ENCODE measurements at places on chromosomes 13 and 19.

DNA sequence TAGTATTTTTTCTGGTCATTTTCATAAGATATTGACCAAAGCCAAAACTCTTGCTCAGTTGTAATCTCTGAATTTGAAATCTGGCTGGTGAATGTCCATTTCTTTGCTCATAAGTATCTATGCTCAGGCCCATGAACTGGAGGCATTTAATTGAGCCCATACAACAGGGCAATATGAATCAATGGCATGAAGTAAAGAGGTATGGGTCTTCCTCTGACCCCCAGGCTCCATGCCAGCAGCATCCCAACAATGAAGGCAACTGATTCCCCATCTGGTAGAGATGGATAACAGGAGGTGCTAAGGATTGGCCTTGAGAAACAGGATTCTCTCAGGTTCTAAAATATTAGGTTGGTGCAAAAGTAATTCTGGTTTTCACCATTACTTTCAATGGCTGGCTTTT, 330.8 kb downstream of the LIG4 start:
- no peak for DNase-seq

DNA sequence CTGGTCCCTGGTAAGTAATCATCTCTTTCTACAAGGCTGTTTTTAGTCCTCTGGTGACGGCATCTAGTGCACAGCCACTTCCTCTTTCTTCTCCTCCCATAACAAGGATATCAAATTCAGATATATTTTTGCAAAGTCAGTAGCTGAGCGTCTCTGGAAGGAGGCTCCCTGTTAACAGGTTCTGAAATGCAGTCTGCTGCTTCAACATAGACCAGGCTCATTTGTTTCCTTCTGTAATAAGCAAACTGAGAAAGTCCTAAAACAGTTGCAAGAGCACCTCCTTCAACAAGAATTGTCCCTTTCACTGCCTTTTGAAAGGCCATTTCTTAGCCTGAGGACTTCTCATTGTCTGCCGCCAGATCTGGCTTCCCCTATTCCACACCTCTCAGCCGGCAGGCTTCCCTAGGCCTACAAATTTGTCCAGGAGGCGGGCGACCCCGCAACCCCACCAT, 7.4 kb upstream of the ZSCAN5A start:
- DNase-seq, result no peak

- no peak for DNase-seq
Measured at GRCh38 chr13:95677564-95678266, 776 bp downstream of the DNAJC3 start.

DNA sequence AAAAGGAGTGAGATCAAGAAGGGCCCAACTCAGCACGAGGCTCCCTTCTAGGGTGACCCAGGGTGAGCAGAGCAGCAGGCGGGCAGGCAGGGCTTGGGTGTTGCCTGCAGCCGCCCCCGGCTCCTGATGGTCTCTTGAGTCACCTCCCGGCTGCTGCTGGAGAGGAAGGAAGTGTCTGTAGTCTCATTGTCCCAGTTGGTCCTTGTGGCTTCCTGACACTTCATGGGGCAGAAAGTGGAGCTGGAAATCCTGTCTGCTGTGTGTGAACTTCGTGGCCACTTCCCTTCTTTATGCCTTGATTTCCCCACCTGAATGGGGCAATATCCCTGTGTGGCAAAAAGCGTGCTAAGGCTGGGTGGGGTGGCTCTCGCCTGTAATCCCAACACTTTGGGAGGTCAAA, 2.5 kb downstream of the MAP1S start:
- no peak for DNase-seq

DNA sequence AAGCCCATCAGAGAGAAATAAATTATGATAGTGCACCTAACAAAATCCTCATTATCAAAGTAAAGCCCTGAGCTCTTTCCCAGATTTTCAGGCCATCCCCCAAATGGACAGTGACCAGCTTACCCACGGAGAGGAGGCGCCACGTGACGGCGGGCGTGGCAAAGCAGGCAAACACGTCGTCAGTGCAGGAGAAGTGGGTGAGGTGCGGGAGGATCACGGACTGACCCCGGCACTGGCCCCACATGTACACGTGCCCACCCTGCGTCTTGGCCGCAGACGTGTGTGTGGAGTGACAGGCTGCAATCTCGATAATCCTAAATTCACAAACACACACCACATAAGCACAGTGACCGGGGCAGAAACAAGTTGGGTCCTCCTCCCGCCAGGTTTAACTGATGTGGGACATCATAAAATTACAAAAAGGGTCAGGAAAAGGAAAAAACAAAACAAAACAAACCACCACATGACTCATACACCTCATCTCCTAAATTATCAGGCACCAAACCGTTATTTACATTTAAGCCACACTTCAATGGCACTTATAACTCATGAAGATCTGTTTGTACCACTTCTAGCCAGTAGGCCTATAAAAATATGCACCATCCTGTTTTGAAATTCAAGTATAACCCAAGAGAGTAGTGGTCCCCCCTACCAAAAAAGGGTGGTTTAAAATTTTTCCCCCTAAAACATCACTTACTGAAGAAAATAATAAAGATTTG, 30.1 kb downstream of the RCBTB2 start:
- no peak for DNase-seq

DNA sequence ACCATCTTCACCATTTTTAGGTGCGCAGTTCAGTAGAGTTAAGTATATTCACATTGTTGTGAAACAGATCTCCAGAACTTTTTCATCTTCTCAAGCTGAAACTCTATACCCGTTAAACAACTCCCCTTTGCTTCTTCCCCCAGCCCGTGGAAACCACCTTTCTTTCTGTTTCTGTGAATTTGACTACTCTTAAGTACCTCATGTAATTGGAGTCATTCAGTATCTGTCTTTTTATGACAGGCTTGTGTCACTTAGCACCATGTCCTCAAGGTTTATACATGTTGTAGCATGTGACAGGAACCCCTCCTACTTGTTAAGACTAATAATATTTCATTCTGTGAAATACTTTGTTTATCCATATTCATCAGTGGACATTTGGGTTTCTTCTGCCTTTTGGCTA, 52.8 kb downstream of the TNFRSF19 start:
- no peak for DNase-seq

DNA sequence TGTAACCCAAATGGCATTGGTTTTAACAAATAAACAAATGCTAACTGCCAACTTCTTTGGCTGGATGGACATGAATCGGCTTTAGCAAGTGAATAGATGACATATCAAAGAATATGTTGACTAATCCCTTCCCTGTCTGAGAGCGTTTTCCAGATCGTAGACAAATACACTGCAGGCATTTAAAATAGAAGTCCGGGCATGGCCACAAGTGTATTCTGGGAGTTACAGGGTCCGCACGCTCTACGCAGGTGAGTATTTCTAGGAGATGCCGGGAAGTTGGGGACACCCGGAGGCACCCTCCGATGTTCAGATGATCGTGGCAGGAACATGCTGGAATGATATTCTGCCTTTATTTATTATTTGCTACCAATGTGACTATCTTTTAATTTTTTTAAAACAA, 53.2 kb upstream of the ZNF536 start:
- DNase-seq, result no peak

DNA sequence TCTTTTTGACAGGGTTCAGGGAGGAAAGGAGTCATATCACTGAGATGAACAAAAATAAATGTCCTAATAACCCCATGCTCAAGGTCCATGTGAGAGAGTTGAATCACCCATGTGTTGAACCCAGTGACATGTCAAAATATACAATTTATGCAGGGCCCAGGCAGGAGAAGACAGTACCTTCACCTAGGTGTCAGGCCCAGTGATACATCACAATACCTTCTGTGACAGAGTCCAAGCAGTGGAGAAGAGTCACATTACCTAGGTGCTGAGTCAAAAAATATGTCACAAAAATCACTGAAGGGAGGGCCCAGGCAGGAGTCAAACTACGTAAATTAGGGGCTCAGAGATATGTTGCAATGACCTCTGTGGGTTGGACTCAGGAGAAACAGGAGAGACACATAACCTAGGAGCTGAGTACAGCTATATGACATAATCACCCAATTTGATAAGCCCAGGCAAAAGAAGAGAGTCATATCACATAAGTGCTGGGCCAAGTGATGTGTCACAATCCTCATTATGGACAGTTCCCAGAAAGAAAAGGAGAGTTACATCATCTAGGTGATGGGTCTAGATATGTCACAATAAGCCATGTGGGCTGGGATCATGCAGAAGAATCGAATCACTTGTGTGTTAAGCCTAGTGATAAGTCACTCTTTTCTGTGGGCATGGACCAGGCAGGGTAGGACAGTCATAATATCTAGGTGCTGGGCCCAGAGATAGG, 13.8 kb upstream of the ZNF724 start:
- DNase-seq, result no peak

DNA sequence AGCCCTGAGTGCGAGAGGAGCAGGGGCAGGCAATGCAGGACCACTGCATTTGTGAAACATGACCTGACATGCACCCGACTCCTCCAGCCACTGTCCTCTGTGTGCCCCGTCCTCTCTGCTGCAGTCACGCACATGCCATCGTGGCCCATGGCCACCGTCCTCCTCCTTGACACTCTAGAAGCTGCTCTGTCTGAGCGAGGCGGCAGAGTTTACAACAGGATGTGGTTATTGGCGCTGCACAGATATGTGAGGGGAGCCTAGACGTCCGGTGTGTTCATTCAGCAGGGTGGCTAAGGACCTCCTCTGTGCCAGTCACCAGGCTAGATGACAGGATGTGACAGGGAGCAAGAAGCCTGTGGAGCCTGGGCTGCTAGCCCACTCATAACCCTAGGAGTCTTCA, 277.8 kb downstream of the FOXO1 start:
- DNase-seq, result no peak

DNA sequence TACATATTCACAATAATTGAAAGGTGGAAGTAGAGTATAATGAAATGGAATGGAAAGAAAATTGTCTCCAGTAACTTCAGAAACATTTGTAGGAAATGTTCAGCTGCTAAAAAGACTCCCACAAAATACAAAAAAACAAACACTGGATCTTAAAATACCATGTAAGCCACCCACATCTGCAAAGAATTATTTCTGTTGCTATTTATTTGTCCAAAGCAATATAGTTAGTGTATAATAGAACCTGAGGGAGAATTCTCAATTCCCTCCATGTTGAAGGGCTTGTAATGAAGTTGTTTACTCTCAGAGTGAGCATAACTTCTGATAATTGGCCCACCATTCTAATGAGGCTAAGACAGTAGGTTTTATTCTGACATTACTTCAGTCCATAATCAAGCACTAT, 37.4 kb upstream of the KLF12 start:
- DNase-seq, result no peak

- DNase-seq, result no peak
Measured at GRCh38 chr19:55661826-55662225, 7.0 kb downstream of the U2AF2 start.

DNA sequence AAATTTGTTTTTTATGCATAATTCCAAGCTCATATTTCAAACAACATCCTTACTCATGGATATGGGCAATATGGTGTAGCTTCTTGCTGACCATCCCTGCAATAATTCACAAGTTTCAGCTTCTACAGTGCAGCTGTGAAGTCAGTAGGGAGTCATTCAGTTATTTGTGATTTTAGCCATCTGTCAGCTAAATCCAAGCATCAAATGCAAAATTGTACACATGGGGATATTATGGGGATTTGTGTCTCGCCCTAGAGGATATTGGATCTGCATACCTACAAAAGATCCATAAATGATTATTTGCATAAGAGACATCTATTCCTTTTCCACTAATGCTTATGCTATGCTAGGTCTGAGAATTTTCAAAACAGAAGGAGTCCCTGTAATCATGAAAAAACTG, 217.9 kb upstream of the SLITRK5 start:
- no peak for DNase-seq

DNA sequence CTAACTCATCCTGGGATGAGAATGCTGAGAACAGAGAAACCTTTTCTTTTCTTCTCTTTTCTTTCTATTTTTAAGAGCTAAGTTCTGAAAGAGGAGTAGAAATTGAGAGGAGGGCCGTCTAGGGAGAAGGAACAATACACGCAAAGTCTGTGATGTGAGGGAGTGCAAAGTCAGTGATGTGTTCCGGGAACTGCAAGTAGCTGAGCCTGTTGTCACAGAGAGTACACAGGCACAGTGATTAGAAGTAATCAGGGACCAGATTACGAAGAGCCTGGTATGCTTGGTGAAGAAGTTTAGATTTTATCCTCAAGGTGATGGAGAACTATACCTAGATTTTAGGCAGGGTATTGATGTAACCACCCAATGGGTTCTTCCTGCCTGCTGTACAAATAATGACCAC, 32.0 kb upstream of the CXCL17 start:
- DNase-seq, result no peak

GRCh38 chr19:48795685-48796070, 15.2 kb downstream of the BCAT2 start:
- DNase-seq, result no peak
